ENCODE measurements at places on chromosomes 4 and X.

GRCh38 chr4:37780444-37781130 lies 45.9 kb upstream of the PGM2 start:
- DNase-seq: peak; percentile 47
- peak overlapping the region; percentile 53 for H3K27ac ChIP-seq
- H3K36me3 ChIP-seq: peaks cover 4% of the 10 kb centered on the region
- no peaks in the 10 kb centered on the region for H3K27me3 ChIP-seq

GRCh38 chrX:73765776-73766430 lies 202.9 kb downstream of the CHIC1 start:
- DNase-seq: no peak
- no peak overlapping the region for H3K27ac ChIP-seq
- no peaks in the 10 kb centered on the region for H3K27me3 ChIP-seq

DNA sequence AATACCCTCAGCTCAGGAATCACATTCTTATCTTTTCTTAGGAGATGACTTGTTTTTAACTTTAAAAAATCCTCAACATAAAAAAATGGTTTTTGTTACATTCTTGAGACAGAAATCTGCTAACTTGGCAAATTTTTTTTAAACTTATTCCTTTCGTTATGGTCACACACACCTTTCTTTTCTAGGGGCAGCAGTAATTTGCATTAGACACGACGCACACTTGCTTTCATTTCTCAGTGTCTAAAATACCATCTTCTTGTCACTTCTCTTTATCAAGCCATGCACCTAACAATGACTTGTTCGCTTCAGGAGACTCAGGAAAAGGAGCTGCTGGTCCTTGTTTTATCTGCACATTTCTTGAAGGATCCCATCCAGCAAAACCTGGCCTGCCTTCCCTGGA lies 112.6 kb upstream of the TBL1X start:
- no peaks in the 10 kb centered on the region for H3K27me3 ChIP-seq
- H3K27ac ChIP-seq: peak overlapping the region; percentile 77
- DNase-seq: no peak
- peak overlapping the region; percentile 23 for H3K4me3 ChIP-seq
- H3K4me1 ChIP-seq: peaks cover 31% of the 10 kb centered on the region

DNA sequence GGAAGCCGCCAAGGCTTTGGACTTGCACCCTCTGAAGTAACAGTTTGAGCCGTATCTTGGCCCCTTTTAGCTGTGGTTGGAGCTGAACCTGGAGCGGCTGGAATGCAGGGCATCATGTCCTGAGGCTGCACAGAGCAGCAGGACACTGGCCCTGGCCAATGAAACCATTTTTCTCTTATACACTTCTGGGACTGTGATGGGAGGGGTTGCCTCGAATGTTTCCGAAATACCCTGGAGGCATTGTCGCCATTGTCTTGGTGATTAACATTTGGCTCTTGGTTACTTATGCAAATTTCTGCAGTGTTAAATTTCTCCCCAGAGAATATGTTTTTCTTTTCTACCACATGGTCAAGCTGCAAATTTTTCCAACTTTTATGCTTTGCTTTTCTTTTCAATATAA lies 137.2 kb downstream of the MAGEC1 start:
- no peaks in the 10 kb centered on the region for H3K36me3 ChIP-seq
- no peak overlapping the region for H3K4me3 ChIP-seq
- H3K4me1 ChIP-seq: no peaks in the 10 kb centered on the region
- no peaks in the 10 kb centered on the region for H3K27me3 ChIP-seq
- no peak overlapping the region for H3K27ac ChIP-seq
- no peak for DNase-seq

- no peak for DNase-seq
- H3K36me3 ChIP-seq: no peaks in the 10 kb centered on the region
- H3K4me3 ChIP-seq: no peak overlapping the region
- H3K27me3 ChIP-seq: no peaks in the 10 kb centered on the region
Measured at GRCh38 chrX:148540114-148540513, 39.7 kb downstream of the AFF2 start.

- no peak overlapping the region for H3K4me3 ChIP-seq
- no peak overlapping the region for H3K27ac ChIP-seq
- no peaks in the 10 kb centered on the region for H3K27me3 ChIP-seq
- H3K36me3 ChIP-seq: no peaks in the 10 kb centered on the region
- DNase-seq: no peak
Measured at GRCh38 chrX:18616688-18617406, 55.1 kb downstream of the RS1 start.

GRCh38 chr4:103410386-103410785 lies 212.2 kb upstream of the CENPE start:
- no peaks in the 10 kb centered on the region for H3K36me3 ChIP-seq
- H3K4me1 ChIP-seq: no peaks in the 10 kb centered on the region
- no peaks in the 10 kb centered on the region for H3K27me3 ChIP-seq
- no peak overlapping the region for H3K4me3 ChIP-seq

GRCh38 chrX:13965531-13965930 lies 64.2 kb downstream of the GEMIN8 start:
- DNase-seq: no peak
- no peaks in the 10 kb centered on the region for H3K27me3 ChIP-seq
- H3K4me1 ChIP-seq: no peaks in the 10 kb centered on the region
- H3K36me3 ChIP-seq: no peaks in the 10 kb centered on the region
- H3K4me3 ChIP-seq: no peak overlapping the region

DNA sequence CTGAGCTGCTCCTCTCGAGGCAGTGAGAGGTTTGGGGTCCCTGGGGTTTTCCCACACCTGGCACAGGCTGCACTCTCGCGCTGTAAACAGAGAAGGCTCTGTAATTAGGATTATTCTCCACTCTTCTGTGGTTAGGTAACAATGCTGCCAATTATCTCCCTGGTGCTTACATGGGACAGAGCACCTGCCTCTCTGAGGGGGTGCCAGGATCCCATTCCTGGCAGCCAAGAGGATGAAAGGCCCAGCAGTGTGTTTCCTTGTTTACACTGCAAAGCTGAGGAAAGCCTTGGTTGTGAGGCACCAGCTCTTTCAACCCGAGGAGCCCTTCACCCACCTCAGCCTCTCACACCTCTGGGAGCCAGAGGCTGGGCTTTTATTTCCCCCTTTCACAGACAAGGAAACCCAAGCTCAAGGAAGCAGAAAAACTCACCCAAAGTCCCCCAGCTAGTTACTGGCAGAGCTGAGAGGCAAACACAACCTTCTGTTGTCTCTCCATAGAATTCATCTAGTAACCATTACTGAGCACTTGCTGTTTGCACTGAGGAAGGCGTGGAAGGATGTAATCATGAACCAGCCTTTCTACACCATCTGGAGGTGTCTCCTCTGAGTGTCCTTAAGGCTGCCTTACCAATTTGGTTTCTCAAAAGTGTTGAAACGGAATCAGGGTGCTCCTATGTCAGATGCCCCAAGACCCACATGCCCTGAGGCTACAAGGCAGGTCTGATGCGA lies 39.7 kb upstream of the PROM1 start:
- peaks cover 20% of the 10 kb centered on the region for H3K4me1 ChIP-seq
- H3K27ac ChIP-seq: peak overlapping the region; percentile 7
- H3K27me3 ChIP-seq: peaks cover 2% of the 10 kb centered on the region
- no peak overlapping the region for H3K4me3 ChIP-seq
- no peaks in the 10 kb centered on the region for H3K36me3 ChIP-seq
- no peak for DNase-seq

- no peak overlapping the region for H3K4me3 ChIP-seq
- DNase-seq: no peak
- no peak overlapping the region for H3K27ac ChIP-seq
- no peaks in the 10 kb centered on the region for H3K27me3 ChIP-seq
- peaks cover 18% of the 10 kb centered on the region for H3K4me1 ChIP-seq
- H3K36me3 ChIP-seq: no peaks in the 10 kb centered on the region
Measured at GRCh38 chr4:56828784-56829535, 7.5 kb upstream of the SPINK2 start.

DNA sequence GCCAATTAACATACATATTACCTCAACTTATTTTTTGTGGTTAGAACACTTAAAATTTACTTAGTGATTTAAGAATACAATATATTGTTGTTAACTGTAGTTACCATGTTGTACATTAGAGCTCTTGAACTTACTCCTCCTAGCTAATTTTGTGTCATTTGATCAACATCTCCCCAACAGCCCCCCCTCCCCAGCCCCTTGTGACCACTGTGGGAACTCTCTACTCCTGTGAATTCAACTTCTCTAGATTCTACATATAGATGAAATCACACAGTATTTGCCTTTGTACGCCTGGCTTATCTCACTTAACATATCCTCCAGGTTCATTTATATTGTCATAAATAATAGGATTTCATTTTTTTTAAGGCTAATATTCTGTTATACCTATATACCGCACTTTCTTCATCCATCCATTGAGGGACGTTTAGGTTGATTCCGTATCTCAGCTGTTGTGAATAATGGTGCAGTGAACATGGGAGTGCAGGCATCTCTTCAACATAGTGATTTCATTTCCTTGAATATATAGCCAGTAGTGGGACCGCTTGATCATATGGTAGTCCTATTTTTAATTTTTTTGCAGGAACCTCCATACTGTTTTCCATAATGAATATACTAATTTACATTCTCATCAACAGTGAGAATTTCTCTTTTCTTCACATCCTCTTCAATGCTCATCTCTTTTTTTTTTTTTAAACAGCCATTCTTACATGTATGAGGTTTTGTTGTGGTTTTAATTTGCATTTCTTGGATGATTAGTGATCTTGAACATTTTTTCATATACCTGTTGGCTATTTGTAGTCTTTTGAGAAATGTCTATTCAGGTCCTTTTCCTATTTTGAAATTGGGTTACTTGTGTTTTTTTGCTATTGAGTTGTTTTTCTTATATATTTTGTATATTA lies 66.8 kb downstream of the RAPGEF2 start:
- H3K27ac ChIP-seq: no peak overlapping the region
- no peak for DNase-seq
- no peaks in the 10 kb centered on the region for H3K36me3 ChIP-seq
- H3K27me3 ChIP-seq: no peaks in the 10 kb centered on the region
- no peak overlapping the region for H3K4me3 ChIP-seq
- peaks cover 50% of the 10 kb centered on the region for H3K4me1 ChIP-seq

DNA sequence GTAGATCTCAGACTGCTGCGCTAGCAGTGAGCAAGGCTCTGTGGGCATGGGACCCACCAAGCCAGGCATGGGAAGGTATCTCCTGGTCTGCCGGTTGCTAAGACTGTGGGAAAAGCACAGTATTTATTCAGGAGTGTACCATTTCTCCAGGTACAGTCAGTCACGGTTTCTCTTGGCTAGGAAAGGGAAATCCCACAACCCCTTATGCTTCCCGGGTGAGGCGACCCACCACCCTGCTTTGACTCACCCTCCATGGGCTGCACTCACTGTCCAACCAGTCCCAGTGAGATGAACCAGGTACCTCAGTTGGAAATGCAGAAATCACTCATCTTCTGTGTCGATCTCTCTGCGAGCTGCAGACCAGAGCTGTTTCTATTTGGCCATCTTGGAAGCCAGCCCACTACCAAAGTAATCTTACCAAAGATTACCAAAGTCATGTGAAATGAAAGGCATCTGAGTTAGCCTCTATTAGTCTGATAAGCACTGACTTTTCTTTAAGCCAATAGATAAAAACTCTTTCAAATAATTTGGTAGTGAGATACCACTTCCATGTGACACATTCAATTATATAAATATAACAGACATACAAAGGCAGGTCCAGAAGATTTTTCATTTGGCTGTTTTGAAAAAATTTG lies 8.5 kb upstream of the HTN1 start:
- H3K27me3 ChIP-seq: no peaks in the 10 kb centered on the region
- no peak overlapping the region for H3K4me3 ChIP-seq
- H3K4me1 ChIP-seq: no peaks in the 10 kb centered on the region
- no peak for DNase-seq
- no peak overlapping the region for H3K27ac ChIP-seq

DNA sequence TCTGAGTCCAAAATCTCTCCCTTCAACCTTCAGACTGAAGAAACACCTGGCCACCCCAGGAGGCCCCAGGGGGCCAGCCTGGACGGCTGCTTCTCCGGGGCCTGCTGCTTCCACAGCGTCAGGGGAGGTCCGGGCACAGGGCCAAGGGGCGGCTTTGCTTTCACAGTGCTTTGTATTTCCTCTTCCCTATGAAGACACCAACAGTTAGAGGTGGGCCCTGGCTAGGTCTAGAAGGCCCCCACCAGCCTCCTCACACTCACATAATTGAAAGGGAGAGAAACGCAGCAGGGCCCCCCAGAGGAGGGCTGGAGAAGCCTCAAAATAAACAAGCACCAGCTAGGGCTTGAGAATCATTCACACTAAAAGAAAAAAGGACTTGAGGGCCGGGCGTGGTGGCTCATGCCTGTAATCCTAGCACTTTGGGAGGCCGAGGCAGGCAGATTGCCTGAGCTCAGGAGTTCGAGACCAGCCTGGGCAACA lies 17.8 kb downstream of the SCD5 start:
- no peaks in the 10 kb centered on the region for H3K36me3 ChIP-seq
- DNase-seq: no peak
- no peak overlapping the region for H3K27ac ChIP-seq

DNA sequence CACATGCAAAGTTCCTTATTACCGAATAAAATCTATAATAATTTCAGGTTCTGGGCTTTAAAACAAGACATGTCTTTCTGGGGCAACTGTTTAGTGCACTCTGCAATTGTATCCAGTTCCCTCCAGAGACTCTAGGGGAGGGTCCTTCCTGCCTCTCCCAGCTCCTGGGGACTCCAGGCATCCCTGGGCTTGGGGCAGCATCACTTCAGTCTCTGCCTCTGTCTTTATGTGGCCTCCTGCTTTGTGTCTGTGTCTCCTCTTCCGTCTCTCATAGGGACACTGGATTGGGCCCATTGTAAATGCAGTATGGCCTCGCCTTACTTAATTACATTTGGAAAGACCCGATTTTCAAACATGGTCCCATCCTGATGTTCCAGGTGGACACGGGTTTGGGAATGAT lies 10.9 kb upstream of the ASMTL start:
- H3K4me3 ChIP-seq: peak overlapping the region; percentile 53
- H3K27me3 ChIP-seq: no peaks in the 10 kb centered on the region
- H3K4me1 ChIP-seq: peaks cover 60% of the 10 kb centered on the region
- DNase-seq: peak; percentile 5

DNA sequence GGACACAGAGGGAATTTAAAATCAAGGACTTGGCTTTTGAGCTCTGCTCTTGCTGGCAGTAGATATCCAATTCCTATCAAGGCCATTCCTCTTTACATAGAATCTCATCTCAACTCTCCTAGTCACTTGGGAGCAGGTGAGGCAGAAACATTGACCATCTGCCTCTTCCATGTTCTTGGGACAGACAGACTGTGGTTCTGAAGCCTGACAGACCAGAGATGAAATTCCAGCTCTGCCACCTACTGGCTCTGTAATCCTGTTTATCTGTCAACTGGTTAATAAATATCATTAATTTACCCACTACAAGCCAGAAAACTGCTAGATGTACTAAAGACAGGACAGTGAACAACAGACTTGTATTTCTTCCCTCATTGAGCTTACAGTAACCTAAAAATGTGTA lies 300.8 kb downstream of the ADGRL3 start:
- no peaks in the 10 kb centered on the region for H3K36me3 ChIP-seq
- H3K27ac ChIP-seq: no peak overlapping the region
- DNase-seq: no peak

DNA sequence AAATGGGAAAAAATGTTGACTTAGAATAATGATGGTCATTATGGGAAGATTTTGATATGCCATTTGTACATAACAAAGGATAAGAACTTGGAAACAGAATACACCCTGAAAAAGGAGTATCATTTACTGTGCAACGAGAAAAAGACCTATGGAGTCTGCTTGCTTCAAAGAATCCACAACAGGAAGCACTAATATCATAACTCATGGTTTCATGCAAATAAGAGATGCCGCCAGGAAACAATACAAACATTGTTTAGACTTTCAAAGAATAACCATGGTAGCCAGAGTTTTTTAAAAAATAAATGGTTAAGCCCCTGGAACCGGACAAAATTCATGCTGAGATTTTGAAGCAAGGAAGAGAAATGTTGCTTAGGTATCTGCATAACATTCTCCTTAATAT lies 139.9 kb upstream of the ETNPPL start:
- H3K36me3 ChIP-seq: no peaks in the 10 kb centered on the region
- H3K27ac ChIP-seq: no peak overlapping the region
- no peak for DNase-seq
- H3K4me1 ChIP-seq: no peaks in the 10 kb centered on the region
- no peaks in the 10 kb centered on the region for H3K27me3 ChIP-seq
- H3K4me3 ChIP-seq: no peak overlapping the region

Measured in activated CD4-positive, alpha-beta T cell treated with anti-CD3 and anti-CD28 coated beads for 36 hours (primary cell).